ENCODE measurements at places on chromosomes 16 and 17.

DNA sequence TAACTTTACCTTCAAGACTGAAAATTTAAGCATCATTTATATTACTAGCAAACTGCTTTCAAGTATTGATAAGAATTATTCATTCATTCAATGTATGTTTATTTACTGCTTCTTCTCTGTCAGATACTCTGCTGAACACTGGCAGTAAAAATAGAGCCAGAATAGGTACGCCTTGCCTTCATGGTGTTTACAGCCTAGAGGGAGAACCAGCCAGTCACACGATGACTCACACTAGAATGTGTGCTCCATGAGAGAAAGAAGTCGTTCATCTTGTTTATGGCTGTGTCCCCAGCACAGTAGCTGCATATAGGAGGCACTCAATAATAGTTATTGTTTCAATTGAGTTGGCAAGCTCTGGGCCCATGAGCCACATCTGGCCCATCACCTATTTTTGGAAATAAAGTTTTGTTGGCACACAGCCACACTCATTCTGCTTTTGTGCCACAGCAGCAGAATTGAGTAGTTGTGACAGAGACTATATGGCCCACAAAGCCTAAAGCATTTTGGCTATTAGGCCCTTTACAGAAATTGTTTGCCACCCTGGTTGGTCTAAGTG, 84.2 kb downstream of the TMC6 start:
- DNase-seq, result no peak

DNA sequence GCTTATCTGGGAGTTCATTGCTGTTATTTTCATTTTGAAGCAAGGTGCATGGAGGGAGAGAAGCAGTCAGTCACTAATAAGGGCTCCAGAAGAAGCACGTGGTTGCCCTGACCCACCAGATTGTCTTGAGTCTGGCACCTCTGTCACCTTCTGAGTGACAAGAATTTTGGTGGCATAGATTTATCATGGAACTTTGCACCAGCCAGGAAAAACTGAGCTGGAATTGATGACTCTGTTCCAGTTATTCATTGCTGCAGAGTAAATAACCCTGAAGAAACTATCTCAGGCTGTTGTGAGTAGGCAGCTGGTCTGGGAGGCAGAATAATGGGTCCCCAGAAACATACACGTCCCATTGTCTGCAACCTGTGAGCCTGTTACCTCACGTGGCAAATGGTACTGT, 44.8 kb downstream of the HSD17B2 start:
- DNase-seq, result no peak

- DNase-seq, result no peak
Observed at GRCh38 chr16:87585442-87586200, 16.7 kb upstream of the JPH3 start.

GRCh38 chr16:24217461-24217860, 38.7 kb upstream of the CACNG3 start:
- no peak for DNase-seq

DNA sequence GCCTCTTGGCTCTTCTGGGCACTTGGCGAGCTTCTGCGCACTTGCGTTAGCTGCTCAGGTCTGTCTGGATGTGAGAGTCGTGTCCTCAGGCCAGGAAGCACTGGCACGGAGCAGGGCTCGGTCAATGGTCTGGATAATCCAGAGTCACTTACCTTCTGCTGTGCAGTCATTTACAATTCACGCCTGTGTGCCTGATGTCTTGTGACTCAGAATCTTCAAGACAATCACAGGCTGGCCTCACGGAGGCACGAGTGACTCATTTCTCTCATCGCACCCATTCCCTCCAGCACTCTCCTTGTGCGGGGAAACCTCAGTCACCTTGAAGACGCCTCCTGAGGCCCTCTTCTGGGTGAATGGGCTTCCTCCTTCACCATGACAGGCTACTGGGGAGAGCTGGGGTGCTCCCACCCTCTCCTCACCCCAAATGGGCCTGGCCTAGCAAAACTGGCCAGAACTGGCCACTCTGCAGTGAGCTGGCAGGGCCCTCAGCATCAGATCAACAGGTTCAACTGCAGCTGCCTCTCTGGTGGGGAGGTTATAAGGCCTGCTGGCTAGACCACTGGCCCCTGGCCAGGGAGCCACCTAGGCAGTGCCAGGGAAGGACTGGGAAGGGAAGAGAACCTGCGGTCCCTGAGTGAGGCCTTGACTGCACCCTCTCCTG, 1.9 kb upstream of the CAPN15 start:
- DNase-seq, result peak; percentile 69

DNA sequence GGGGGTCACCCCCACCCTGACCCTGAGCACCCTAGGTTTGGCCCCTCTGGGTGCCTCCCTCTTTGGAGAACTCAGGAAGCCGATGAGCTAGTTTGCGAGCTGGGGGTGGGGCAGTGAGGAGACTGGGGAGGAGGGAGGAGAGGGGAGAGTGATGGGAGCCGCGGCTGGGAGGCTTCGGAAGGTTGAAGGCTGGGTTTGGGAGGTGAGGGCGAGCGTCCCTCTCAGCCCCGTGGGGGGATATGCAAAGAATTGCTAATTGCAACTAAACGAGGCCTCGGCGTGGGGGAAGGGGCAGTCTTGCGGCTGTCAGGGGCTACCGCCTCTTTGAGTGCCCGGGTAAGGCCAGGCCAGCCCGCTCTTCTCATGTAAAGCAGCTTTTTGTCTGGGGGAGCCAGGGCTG, 17.6 kb upstream of the FZD2 start:
- DNase-seq, result no peak

- peak; percentile 69 for DNase-seq
Observed at GRCh38 chr17:64020056-64020766, at the start of gene ICAM2. ICAM2 (minus strand) TSS chr17:64020633; CDS start chr17:64006691, 13,942 bp downstream.

DNA sequence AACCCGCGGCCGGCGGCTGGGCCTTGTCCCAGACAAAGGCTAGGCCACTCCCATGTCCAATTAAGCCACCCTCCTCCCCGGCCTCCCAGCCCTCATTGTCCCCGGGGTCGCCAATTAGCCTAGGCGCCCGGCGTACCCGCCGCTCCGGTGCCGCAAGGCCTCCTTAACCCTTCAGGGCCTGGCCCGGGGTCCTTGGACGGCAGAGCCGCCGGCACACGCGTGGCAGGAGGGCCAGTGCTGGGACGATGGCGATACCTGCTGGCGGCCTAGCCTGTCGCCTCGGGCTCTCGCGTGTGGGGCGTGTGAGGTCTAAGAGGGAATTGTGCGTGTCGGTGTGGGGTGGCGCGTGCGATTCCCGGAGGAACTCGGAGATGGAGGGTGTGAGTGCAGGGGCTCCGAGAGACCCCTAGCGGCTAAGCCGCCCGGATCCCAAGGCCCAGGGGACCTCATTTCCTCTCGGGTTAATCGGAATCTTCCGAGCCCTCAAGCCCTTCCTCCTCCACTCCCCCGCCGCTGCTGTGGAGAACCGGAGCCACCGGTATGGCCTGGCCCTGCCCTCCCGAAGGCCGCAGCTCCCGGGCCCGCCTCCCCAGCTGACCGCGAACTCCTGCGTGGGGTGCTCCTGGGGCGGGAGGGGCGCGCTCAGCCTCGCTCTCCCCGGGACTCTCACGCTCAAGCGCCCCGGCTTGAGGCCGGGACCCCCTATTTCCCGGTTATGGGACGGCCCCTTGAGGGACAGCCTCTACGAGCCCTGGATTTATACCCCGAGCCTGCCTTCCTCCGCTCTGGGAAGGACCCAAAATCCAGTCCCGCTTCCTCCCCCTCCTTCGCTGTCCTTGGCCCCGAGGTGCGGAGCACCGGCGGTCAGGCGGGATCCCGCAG, 11.9 kb downstream of the TBX2 start:
- no peak for DNase-seq

- no peak for DNase-seq
Observed at GRCh38 chr16:18048853-18049546, 287.5 kb downstream of the NPIPA8 start.

DNA sequence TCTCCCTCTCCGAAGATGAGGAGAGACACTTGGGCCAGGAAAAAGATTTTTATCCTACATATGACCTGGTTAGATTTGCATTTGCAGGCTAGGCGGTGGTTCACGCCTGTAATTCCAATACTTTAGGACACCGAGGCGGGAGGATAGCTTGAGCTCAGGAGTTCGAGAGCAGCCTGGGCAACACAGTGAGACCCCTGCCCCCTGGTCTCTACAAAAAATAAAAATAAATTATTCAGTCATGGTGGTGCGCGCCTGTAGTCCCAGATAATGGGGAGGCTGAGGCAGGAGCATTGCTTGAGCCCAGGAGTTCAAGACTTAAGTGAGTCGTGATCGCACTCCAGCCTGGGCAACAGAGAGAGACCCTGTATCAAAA, 7.9 kb upstream of the THAP11 start:
- no peak for DNase-seq

DNA sequence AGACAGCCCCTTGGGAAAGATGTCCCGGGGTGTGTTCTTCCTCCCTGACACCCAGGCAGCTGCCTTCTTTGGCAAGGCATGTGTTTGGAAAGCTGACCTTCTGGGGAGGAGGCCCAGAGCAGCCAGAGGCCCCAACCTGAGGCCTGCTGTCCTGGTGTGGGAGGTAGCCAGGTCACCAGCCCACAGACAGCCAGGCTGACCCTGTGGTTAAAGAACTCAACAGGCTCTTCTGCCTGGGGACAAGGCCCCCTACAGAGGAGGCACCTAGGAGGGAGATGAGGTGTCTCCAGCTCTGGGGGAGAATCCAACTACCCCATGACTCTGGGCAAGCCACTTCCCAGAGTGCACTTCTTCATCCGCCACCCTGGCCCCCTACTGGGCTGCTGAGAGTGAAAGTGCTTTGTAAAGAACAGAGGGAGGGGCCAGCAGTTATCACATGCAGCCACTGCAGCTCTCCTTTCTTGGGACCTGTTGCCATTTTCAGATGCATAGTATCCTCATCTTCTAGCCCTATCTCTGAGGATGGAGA, 13.1 kb upstream of the SREBF1 start:
- peak; percentile 72 for DNase-seq

DNA sequence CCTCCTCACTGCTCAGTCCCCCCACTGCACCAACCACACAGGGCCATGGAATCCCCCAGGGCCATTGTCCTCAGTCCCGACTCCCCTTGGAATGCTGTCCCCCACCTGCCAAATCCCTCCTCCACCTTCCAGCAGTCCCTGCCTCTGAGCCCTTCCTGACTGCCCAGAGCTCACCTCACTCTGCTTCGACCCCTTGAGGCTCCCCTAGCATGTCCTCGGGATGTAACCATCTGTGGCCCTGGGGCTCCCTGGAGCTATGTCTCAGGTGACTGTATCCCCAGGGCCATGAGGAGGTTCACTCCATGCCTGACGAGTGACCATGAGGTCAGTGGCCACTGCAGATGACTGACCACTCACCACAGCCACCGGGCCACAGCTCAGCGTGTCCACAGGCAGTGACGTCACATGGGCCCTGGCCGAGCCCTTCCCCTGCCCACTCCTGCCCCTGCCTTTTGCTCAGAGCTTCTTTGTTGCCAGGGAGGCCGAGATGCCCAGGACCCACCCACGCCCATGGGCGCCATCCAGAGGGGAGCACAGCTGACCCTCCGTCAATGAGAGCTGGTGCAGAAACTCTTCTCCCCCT, 7.7 kb upstream of the PIEZO1 start:
- no peak for DNase-seq

- no peak for DNase-seq
Observed at GRCh38 chr17:80701730-80702129, 157.1 kb downstream of the RPTOR start.

GRCh38 chr16:66925322-66925840, at the start of gene RRAD:
RRAD (minus strand) TSS chr16:66925535; CDS start chr16:66925179, 356 bp downstream.
- DNase-seq, result no peak

GRCh38 chr17:58538811-58539409, 24.5 kb upstream of the MTMR4 start:
- no peak for DNase-seq

DNA sequence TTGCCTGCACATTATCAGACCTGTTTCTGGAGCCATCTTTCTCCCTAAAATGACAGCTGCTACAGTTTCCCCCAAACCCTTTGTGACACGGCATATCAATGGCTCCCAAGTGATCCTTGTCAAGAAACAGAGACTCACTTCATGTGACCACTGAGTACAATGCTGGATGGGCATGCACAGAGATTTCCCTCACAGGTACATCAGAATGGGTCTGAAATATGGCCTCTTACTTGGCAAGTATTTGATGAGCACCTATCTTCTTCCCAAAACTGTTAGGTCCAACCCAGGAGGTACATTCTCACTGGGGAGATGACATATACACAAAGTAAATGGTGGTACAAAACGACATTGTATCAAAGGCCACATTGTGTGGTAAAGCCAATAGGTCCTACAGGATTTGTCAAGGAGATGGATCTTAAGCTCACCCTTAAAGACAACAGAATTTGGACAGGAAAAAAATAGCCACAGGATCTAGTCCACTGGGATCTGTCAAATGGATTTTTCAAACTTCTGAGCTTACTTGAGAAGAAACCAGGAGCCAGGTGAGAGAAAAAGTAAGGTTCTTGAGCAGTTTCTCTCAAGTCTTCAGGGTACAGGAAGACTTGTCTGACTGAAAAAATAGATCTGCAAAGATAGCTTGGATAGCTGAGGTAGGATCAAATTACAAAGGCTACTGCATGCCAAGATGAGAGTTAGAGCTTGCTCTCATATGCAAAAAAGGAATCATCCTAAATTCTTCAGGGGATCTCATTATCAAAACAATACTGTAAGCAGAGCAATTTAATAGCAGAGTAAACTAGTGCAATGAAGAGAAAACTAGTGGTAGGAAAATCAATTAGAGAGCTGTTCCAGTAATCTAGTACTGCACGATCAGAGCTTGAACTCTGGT, 28.8 kb downstream of the RNF43 start:
- DNase-seq, result no peak

DNA sequence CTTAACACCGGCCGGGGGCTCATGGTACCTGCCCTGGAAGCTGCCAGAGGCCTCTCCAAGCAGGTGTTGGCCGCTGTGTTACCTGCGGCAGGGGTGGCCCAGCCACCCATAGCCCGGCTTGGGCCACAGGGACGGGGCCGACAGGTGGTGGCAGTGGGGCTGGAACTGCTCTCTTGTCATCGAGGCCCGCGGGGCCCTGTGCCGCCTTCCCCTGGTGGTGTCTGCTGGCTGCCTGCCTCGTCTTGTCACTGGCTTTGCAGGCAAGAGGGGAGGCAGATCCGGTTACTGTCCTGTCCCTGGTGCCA, 27.1 kb downstream of the GSE1 start:
- no peak for DNase-seq

DNA sequence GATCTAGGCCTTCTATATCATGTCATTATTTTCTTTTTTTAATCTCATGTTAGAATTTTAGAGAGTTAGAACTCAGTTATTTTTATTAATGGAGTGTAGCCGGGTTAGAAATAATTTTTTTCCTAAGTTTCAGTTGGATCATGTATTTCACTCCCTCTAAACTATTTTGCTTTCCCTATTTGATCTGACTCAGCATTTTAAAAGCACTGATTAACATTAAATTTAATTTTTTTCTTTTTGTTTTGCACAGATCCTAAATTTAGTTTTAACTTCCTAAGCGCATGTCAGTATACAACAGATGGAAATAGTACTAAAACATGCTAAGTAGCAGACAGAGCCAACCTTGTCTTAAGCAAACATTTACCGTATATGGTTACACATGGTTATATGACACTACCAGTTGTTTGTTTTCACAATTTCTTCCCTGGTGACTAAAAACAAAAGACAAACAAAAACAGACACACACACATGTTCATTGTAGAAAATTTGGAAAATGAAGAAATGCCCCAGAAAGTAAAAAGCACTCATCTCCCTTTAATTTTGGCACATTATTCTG, 33.6 kb upstream of the RAB11FIP4 start:
- DNase-seq, result no peak

GRCh38 chr16:7452090-7452489, 119.4 kb downstream of the RBFOX1 start:
- DNase-seq, result no peak
